Heart right ventricle (tissue), 16 donors: ENCODE measurements at places on chromosomes 13 and 19. TPM values are rescaled to one million over a fixed set of nuclear protein-coding genes. Genes with fewer than 3 reads are reported as not detected.

DNA sequence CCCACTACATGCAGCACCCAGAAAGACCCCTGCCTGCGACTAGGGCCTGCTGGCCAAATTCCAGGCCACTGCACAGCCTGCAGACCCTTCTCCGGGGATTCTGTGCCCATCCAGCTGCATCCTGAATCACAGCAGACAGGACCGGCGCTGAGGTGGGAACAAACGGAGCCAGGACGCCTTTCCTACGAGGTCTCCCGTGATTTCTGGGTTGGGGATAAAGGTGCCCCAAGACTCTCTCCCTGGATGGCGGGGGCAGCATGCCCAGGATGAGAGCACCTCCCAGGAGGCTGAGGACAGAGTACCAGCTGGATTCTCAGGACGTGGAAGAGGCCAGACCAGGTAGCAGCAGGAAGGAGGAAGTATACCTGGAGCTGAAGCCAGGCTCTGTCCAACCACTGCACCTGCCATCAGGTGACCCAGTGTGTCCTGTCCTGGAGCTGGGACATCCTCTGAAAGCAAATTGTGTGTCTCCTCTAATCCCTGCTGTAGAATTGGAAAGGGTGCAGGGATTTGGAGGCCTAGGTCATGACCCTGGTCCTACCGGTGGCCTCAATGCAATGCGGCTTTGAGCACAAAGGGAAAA lies 3.4 kb upstream of the FUT5 start:
- DNase-seq: no peak

DNA sequence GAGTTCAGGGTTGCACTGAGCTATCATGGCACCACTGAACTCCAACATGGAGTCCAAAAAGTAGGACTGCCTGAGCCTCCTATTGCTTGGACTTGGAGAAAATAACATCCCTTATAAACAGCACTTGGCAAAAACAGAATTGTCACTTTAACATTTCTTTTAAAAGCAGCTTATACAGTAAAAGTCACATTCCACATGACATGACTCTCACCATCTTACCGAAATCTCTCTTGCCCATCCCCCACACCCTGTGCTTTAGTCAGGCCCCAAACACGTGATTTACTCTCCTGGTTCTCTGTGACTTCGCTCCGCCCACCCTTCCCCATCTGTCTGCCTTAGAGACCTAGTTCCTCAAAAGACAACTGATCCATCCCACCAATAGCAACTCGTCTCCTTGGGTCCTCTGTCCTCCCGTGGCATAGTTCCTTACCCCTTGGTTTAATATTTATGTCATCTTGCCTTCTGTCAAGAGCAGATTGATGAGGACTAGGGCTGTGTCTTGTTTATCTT lies 4.6 kb downstream of the SAFB start:
- DNase-seq: peak; percentile 40

DNA sequence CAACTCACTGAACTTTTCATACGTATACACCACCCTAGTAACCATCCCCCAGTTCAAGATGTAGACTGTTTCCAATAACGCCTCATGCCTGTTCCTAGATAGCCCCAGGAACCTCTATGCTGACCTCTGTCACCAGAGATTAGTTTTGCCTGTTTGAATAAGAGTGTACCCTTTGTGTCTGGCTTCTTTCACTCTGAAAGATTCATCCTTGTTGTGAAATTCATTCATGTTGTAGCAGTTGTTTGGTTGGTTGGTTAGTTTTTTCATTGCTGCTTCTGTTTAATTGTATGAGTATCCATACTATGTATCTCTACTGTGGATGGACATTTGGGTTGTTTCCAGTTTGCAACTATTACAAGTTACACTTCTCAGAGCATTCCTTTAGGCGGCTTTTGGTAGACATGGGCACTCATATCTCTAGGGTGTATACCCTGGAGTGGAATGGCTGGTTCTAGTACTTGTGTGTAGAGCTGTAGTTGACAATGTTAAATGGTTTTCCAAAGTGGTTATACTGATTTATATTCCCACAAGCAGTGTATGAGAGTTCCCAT lies 1.6 kb downstream of the RNASEH2B start:
- no peak for DNase-seq

DNA sequence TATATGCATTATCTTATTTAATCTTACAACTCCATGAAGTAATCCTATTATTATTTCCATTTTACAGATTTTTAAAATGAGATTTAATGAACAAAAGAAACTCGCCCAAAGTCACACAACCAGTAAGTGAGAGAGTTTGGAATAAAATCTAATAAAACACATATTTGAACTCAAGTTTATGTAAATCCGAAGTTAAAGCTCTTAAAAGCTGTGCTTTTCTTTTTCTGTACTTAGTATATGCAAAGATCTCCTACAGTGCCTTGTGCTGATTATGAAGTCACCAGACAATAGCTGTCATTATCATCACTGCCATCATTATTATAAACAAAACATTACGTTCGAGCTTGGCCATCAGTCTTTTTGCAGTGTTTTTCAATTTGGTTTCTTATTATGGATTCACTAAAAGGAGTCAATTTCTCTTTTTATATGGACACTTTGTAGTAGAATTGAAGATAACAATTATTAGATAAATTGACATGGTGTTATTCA lies 29.7 kb upstream of the ENOX1 start:
- no peak for DNase-seq

DNA sequence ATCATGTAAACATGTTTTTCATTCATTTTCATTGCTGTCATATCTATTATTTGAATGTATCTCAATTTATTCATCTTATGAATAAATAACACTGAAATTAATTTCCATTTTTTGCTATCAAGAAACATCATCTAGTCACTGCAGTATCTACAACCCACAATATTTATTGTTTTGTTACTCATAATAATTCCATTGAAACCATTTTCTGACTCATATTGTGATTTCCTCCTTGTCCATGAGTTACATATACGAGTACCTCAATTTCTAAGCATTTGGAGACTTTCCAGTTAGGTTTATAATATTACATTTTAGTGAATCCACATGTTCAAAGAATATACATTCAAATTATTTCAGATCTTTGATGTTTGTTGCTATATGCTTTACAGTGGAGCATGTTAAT lies 1524.0 kb downstream of the SLITRK1 start:
- DNase-seq: no peak

GRCh38 chr19:2275588-2276428 lies 6.2 kb downstream of the PEAK3 start:
- peak; percentile 56 for DNase-seq

- no peak for DNase-seq
These were observed 20.9 kb downstream of the UPF1 start for GRCh38 chr19:18852648-18853047.

DNA sequence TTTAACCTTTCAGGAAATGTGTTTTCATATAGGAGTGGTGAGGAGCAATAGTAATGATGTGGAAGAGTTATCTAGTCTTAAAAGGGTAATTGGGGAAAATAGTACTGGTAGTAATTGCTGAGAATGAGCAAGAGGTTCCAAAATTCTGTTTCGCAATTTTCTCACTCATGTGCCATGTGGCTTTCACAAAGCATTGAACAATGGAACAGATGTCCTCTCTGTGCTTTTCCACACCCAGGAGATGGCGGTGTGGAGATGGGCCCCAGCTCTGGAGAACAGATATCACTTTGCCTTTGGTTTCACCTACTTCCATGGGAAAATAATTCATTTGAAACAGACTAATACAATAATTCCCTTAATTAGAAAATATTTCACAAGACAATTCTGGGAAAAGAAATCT lies 170.0 kb upstream of the SLC10A2 start:
- no peak for DNase-seq

DNA sequence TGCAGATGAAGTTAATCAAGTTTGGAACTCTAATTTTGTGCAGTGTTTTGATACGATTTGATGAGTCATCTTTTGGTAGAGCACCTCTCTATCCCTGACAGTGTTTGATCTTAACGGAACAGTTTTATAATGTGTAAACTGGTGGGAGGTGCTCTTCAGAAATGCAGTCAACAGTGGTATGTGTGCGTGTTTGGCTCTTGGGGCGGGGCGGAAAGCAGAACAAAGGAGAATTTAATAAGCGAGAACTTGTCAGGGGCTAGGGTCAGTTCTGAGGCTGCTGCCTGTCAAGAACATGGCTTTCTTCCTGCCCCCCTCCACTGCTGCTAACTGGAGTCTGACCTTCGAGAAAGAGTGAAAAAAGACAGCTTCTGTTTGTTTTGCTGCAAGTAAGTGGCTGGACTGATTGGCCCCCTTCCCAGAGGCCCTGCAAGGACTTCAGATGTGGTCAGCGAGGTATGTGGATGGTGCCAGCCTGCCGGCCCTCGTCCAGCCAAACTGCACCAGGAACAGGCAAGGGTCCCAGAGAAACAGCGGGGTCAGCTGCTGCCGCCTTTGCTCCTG lies 40.8 kb downstream of the BBC3 start:
- peak; percentile 32 for DNase-seq

DNA sequence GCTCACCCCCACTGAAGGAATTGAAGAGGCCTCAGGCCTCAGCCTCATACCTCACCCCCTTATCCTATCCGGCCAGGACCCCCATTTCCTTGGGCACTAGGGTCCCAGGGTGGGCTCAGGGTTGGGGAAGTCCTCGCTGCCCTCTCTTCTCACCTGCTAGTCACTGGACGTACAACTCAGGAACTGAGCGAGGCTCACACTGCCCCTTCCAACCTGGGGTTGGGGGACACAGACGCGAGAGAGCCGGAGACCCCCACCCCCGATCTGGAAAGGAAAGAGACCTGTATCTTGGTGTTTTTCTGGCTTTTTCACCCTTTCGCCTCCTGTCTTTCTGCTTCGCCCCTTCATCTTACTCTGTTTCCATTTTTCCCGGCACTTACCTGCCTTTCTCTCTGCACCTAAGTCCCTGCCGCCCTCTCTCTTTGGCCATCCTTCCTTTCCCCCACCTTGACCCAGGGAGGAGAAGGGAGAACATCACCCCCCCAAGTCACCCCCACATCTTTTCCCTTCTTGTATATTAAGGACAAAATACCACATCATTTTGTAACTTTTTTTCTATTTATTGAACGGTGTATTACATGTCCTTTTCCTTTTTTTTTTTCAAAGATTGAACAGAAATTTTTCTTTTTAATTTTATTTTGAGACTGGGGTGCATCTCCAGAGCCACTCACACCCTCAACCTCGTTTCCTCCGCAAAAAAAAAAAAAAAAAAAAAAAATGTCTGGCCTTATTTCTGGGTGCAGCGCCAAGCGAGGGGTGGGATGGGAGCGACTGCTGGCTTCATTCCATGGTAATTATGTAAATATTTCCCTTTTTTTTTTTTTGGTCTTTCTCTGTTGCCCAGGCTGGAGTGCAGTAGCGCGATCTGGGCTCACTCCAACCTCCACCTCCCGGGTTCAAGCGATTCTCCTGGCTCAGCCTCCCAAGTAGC lies 36.6 kb downstream of the ZSWIM4 start:
- DNase-seq: no peak

DNA sequence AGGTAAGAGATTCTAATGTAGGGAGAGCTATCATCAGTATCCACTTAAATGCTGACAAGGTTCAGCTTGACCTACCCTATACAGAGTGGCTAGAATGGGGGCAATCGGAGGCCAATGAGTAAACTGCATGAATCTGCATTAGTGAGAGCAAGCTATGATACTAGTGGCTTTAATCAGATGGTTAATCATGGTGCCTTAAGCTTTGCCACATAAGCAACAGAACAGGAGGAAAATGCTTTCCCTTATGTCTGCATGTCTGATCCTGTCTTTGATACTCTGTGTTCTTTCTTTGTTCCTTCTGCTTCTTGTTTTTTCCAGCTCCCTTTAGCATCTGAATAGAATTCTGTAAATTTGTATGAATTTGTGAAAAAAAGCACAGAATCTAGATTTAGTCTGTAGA lies 91.1 kb downstream of the WDFY2 start:
- DNase-seq: no peak

- no peak for DNase-seq
These were observed 30.4 kb downstream of the KLF5 start for GRCh38 chr13:73089213-73089612.

GRCh38 chr13:22121146-22121739 lies 450.4 kb downstream of the FGF9 start:
- no peak for DNase-seq

DNA sequence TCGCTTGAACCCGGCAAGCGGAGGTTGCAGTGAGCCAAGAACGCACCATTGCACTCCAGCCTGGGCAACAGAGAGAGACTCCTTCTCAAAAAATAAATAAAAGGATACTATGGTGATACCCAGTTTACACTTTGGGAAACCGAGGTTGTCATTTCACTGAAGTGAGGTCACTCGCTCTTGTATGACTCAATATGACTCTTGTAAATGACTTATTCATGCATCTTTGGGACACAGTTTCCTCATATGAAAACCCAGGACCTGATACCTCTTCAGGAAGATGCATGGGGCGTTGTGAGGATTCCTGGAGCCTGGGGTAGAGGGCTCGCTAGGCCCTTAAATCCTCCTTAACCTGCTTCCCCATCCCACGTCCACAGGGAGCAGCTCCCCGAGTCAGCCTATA lies 4.5 kb downstream of the PSMD8 start:
- no peak for DNase-seq

DNA sequence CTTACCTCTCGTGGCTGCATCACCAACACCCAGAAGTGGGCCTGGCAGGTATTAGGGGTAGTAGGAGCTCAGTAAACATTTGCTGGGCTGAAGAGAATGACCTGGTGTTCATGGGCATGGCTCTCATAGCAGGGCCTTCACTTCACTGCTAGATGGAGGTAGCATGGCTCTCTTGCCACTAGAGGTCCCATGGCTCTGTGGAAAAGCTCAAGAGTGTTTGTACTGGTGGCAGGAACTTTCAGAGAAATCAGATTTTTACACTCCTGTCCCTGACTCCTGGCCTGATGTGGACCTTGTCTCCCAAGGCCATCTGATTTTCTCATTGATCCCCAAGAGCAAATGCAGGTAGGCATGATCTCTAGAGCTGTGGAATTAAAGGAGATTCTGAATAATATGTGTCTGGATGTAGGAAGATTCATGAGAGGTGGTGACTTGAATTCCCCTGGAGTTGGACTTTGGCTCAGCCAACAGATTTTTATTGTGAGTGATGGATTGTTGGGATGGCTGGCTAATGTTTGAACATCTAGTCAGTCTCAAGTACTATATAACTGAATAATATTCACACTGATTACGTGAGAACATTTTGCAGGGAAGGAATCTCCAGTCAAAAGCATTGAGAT lies 5.7 kb downstream of the ZNF574 start:
- no peak for DNase-seq

DNA sequence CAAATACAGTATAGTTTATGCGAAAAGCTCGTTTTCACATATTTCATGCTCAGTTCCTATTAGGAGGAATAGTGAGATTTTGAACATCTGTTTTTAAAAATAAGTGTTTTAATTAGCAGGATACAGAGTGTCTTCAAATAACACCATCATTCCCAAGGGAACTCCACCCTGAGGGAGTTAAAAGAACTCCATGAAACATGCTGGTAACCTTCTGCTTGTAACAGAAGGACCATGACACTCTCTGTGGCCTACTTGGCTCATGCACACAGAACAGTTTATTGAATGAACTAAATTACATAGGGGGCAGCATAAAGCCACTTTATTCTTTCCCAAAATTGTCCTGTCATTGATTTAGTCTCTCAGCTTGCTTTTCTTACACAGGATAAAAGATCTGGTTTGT lies 809.5 kb upstream of the SLITRK6 start:
- DNase-seq: no peak

LCP1 gene
- 6.7 TPM for polyA plus RNA-seq

ZNF100 gene
- polyA plus RNA-seq: 1.1 TPM

ZMYM5 gene
- 6.3 TPM for polyA plus RNA-seq

SPTBN4 gene
- 13.8 TPM for polyA plus RNA-seq
